ENCODE measurements at places on chromosomes 2 and 18.

GRCh38 chr2:147273106-147273505 is 571.7 kb upstream of the ACVR2A start:
- H3K36me3 ChIP-seq = no peaks in the 10 kb centered on the region
- no peak overlapping the region for H3K4me3 ChIP-seq

GRCh38 chr2:171718720-171719119 is 31.5 kb downstream of the DYNC1I2 start:
- H3K27me3 ChIP-seq = no peaks in the 10 kb centered on the region
- H3K4me1 ChIP-seq = no peaks in the 10 kb centered on the region
- no peak overlapping the region for H3K27ac ChIP-seq
- H3K36me3 ChIP-seq = peaks cover 90% of the 10 kb centered on the region

- no peaks in the 10 kb centered on the region for H3K27me3 ChIP-seq
- DNase-seq = no peak
- H3K4me1 ChIP-seq = no peaks in the 10 kb centered on the region
- H3K36me3 ChIP-seq = no peaks in the 10 kb centered on the region
- no peak overlapping the region for H3K27ac ChIP-seq
Observed at GRCh38 chr2:134738141-134738870, 19.5 kb upstream of the TMEM163 start.

DNA sequence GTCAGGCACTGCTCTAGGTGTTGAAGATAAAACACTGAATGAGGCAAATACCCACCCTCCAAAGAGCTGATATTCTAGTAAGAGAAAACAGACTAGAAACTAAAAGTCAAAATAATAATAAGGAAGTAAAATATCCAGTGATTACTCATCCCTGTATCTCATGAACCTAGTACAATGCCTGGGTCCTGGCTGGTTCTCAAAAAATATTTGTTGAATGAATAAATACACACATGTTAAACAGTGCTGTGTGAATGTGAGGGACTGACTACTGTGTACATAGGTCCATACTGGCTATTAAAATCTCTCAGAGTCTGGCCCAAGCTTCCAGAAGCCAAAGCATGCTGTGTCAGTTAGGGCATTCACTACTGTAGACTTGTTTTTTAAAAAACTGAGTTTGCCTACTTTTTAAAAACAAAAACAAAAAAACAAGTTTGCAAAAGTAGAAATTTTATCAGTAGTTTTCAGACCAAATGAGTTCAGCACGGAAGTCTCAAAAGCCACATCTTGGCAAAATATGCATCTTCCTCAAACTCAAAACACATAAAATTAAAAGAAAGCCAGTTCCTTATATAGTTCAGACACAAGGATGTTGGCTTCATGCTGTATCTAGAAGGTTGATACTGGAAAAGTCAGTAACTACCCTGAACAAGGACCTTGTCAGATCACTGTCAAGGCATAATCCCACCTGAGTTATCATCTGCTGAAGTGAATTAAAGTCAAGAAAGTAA is 136.2 kb downstream of the THADA start:
- peak overlapping the region; percentile 35 for H3K27ac ChIP-seq
- H3K27me3 ChIP-seq = no peaks in the 10 kb centered on the region
- peaks cover 29% of the 10 kb centered on the region for H3K4me1 ChIP-seq
- no peak overlapping the region for H3K4me3 ChIP-seq
- DNase-seq = no peak

DNA sequence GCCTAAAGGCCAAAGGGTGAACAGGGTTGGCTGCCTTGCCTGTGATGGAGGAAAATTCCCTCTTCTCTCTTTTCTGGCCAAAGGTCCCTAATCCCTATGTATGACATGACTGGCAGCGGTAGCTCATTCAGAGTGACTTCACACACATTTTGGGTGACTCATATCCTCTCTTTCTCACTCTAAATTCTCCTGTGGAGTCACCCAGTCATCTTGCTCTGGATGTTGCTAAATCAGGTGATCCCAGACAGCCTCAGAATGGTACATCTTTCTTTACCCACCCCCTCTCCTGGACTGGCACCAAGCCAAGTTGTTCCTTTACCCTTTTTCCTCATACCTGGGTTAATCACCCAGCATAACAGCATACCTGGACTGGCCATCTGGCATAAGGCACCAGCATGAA is 77.2 kb downstream of the NEURL3 start:
- H3K27ac ChIP-seq = no peak overlapping the region
- H3K27me3 ChIP-seq = no peaks in the 10 kb centered on the region
- H3K4me3 ChIP-seq = no peak overlapping the region

GRCh38 chr2:237500681-237501424 is 13.8 kb downstream of the MLPH start:
- no peaks in the 10 kb centered on the region for H3K36me3 ChIP-seq
- H3K4me1 ChIP-seq = peaks cover 4% of the 10 kb centered on the region
- H3K27ac ChIP-seq = no peak overlapping the region

DNA sequence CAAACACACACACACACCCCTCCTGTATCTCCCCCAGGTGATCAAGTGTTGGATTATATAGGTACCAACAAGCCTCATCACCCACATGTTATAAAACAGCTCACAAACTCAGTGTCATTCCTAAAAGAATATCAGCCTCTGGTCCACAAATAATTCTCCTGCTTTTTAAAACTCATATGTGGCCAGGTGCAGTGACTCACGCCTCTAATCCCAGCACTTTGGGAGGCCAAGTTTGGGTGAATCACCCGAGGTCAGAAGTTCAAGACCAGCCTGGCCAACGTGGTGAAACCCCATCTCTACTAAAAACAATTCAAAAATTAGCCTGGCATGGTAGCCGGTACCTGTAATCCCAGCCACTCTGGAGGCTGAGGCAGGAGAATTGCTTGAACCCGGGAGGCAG is 87.8 kb downstream of the LRATD1 start:
- H3K36me3 ChIP-seq = no peaks in the 10 kb centered on the region
- no peak overlapping the region for H3K27ac ChIP-seq
- no peak for DNase-seq
- no peaks in the 10 kb centered on the region for H3K4me1 ChIP-seq
- H3K27me3 ChIP-seq = peaks cover 3% of the 10 kb centered on the region

DNA sequence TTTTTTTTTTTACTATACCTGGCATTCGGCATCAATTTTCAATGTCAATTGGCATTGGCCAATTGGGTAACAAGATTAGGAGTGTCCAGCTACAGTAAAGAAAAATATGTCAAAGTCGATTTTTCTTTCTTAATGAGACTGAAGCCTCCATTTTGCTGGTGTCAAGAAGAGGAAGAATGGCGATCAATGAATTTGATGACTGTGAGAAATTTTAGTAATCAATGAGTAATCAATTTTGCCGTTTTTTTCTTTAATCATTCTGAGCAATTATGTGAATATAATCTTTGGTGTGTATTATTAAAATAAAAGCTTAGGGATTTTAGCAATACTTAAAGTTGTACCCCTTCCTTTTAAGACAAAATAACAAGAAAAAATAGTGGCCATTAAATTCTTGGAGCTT is 69.7 kb downstream of the TMEM200C start:
- H3K27ac ChIP-seq = no peak overlapping the region
- no peak for DNase-seq
- H3K4me3 ChIP-seq = no peak overlapping the region

GRCh38 chr2:24881158-24881557 is 38.9 kb downstream of the ADCY3 start:
- H3K27me3 ChIP-seq = no peaks in the 10 kb centered on the region
- no peak for DNase-seq
- H3K4me3 ChIP-seq = no peak overlapping the region
- no peaks in the 10 kb centered on the region for H3K4me1 ChIP-seq
- no peaks in the 10 kb centered on the region for H3K36me3 ChIP-seq

GRCh38 chr2:145094370-145094769 is 574.5 kb upstream of the ZEB2 start:
- H3K27me3 ChIP-seq = no peaks in the 10 kb centered on the region
- no peak for DNase-seq
- H3K36me3 ChIP-seq = no peaks in the 10 kb centered on the region
- peaks cover 36% of the 10 kb centered on the region for H3K4me1 ChIP-seq

- peaks cover 12% of the 10 kb centered on the region for H3K4me1 ChIP-seq
- H3K4me3 ChIP-seq = no peak overlapping the region
- no peaks in the 10 kb centered on the region for H3K36me3 ChIP-seq
- no peak overlapping the region for H3K27ac ChIP-seq
Observed at GRCh38 chr2:66423391-66424124, 11.4 kb upstream of the MEIS1 start.

DNA sequence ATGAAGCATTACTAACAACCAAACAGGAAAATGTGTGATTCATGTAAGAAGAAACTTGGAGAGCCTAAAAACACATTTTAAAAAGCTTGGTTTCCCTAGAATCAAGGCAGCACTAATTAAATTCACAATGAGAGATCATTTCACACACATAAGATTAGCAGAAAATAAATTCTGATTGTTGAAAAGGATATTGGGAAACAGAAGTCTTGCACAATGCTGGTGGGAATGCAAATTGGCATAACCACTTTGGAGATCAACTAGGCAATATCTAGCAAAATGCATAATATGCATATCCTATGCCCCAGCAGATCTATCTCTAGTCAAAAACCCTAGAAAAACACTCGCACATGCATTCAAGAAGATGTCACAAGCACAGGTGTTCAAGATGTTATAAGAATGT is 75.3 kb upstream of the SIX3 start:
- DNase-seq = no peak
- no peak overlapping the region for H3K4me3 ChIP-seq
- no peaks in the 10 kb centered on the region for H3K4me1 ChIP-seq
- no peak overlapping the region for H3K27ac ChIP-seq
- peaks cover 7% of the 10 kb centered on the region for H3K27me3 ChIP-seq
- no peaks in the 10 kb centered on the region for H3K36me3 ChIP-seq

GRCh38 chr2:47077442-47078117 is 77.5 kb downstream of the STPG4 start:
- no peak for DNase-seq
- H3K27me3 ChIP-seq = no peaks in the 10 kb centered on the region
- no peak overlapping the region for H3K4me3 ChIP-seq
- peaks cover 50% of the 10 kb centered on the region for H3K4me1 ChIP-seq
- H3K36me3 ChIP-seq = no peaks in the 10 kb centered on the region

DNA sequence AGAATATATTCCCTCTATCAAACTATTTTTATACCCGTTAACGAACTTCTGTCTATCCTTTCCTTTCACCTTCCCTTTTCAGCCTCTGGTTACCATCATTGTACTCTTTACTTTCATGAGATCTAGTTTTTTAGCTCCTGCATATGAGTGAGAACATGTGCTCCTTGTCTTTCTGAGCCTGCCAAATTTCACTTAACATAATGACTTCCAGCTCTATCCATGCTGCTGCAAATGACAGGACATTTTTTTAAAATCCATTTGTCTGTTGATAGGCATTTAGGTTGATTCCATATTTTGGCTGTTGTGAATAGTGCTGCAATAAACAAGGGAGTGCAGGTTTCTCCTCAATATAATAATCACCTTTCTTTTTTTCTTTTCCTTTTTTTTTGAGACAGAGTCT is 8.2 kb upstream of the CCDC195 start:
- H3K36me3 ChIP-seq = no peaks in the 10 kb centered on the region
- no peak overlapping the region for H3K27ac ChIP-seq
- H3K27me3 ChIP-seq = no peaks in the 10 kb centered on the region

DNA sequence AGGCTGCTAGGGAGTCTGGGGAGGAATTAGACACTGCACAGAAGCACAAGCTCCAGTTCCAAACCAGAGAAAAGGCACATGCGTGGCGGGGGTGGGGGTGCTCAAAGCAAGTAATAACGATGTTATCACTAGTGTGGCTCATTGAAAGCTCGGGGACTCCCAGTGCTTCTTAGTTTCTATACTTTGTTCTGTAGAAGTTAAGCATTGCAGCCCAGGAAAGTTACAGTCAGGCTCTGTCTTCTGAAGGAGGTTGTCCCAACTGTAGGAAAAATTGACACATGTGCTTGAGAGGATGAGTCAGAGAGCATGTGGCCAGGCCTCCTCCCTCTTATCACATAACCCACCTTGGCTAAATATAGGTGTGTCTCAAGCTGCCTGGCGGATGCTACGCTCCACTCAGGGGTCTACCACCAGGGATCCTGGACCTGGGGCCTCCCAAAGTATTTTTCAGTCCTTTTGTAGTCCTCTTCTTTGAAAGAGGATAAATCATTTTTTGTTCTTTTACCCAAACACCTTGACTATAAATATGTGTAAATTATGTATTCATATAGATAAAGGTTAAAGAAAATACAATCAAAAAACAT is 3.8 kb downstream of the GALNT5 start:
- H3K27ac ChIP-seq = no peak overlapping the region
- no peaks in the 10 kb centered on the region for H3K27me3 ChIP-seq
- H3K4me3 ChIP-seq = no peak overlapping the region
- no peak for DNase-seq

DNA sequence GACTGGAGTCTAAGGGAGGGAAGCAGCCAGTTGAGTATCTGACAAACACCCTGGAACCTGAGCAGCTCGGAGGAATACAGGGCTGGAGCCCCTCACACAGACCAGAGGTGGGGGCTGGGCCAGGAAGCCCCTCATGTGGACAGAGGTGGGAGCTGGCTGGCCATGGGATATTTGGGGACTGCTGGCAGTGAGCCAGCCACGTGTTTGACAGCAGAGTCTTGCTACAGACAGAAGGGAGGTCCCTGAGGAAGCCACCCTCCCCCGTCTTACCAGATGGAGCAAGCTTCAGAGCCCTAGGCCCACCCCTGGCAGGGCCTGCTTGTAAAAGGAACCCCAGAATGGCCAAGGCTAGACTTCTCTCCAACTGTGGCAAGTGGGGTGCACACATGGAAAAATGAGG is 3.6 kb upstream of the MTERF4 start:
- H3K4me1 ChIP-seq = peaks cover 19% of the 10 kb centered on the region
- H3K4me3 ChIP-seq = no peak overlapping the region
- no peaks in the 10 kb centered on the region for H3K36me3 ChIP-seq
- H3K27ac ChIP-seq = no peak overlapping the region
- H3K27me3 ChIP-seq = no peaks in the 10 kb centered on the region
